ENCODE measurements at places on chromosomes 2 and 18. TPM values are rescaled to one million over a fixed set of nuclear protein-coding genes. Genes with fewer than 3 reads are reported as not detected.

MAP4K4 gene
- 41.2 TPM for total RNA-seq

CPLX4 gene
- not detected for total RNA-seq

CPO gene
- total RNA-seq, result not detected

CERKL gene
- total RNA-seq, result not detected

TWSG1 gene
- 9.9 TPM for total RNA-seq

IL37 gene
- not detected for total RNA-seq

AKAIN1 gene
- not detected for total RNA-seq

SATB2 gene
- total RNA-seq, result 0.07 TPM

L3MBTL4 gene
- total RNA-seq, result 0.26 TPM

PROC gene
- 0.12 TPM for total RNA-seq

LYPD1 gene
- not detected for total RNA-seq

HOXD4 gene
- total RNA-seq, result not detected

HSPE1 gene
- total RNA-seq, result 409 TPM

FAHD2B gene
- 24.3 TPM for total RNA-seq

PAX8 gene
- 0.45 TPM for total RNA-seq

SCN1A gene
- not detected for total RNA-seq

RNF125 gene
- 32.6 TPM for total RNA-seq

RAB31 gene
- not detected for total RNA-seq

C2orf69 gene
- total RNA-seq, result 17.1 TPM

NOL4 gene
- total RNA-seq, result not detected

RAB27B gene
- total RNA-seq, result 0.45 TPM

GMCL1 gene
- 28.0 TPM for total RNA-seq

ADAM17 gene
- 25.6 TPM for total RNA-seq

ESCO1 gene
- 20.0 TPM for total RNA-seq

GKN2 gene
- not detected for total RNA-seq

CFLAR gene
- total RNA-seq, result 415 TPM

PRKAG3 gene
- not detected for total RNA-seq

Data from activated CD4-positive, alpha-beta T cell treated with anti-CD3 and anti-CD28 coated beads, Interleukin-2, amount 10 ng/mL, durations not matched to agents 24 days and 14 days (primary cell).